ENCODE measurements at places on chromosomes 16 and 17.

DNA sequence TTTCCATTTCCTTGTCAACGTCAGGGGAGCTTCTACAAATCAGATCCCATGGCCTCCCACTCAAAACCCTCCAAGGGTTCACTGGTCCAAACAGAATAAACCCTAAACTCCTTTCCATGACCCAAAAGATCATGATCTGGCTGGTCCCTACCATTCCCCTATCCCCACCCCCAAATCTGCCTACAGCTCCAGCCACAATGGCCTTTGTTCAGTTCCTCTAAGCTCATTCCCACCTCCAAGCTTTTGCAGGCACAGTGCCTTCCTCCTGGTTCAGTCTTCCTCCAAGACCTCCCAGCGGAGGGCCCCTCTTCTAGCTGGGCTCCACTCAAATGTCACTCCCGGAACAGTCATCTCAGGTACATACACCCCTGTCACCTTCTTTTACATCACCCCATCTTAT, 2.0 kb downstream of the GPRC5B start:
- no peak for DNase-seq

- DNase-seq: no peak
These were observed 13.2 kb upstream of the RBFOX3 start for GRCh38 chr17:79623786-79624717.

DNA sequence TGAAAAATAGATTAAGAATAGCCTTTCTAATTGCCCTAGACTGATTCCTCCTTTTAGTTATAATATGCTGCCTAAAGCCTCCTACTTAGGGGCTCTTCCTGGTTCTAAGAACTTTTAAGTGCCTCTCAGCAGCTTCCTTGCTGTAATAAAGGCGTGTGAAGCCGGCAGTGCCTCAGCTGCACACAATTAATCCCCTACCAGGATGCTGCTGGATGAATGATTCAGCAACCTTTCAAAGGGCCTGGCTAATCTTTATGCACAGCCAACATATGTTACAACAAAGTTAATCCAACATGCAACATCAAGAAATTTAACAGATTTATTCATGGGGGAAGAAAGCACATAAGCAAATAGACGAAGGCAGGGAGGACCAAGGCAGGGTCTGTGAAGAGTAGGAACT, 145.2 kb downstream of the PMP22 start:
- DNase-seq: peak; percentile 43

DNA sequence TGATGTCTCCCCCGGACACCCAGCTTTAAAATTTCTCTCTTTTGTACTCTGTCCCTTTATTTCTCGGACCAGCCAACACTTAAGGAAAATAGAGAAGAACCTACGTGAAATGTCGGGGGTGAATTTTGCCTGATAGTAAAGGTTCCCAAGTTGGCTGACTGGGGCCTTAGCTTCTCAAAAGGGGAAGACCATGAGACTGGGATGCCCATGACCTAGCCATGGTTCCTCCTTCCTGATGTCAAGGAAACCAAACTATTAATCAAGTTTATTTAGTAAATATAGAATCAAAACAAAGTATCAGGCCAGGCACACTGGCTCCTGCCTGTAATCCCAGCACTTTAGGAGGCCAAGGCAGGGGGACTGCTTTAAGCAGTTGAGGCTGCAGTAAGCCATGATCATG, 2.4 kb upstream of the EIF1 start:
- DNase-seq: no peak

DNA sequence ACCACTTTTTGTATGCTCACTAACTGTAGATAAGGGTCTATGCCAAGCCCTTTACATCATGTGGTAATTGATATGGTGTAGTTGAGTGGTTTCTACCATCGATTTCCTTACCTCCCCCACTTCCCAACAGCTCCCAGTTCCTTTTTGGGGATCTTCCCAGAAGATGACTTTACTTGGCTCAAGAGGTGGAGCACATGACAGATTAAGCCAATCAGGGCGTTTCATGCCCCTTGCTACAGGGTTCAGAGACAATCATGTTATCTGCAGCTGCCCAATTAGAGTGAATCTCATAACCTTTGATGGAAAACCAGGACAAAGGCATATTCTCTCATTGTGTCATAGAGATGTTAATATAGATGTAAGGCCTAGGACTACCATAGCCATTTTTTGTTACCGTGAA, 16.2 kb upstream of the BMERB1 start:
- no peak for DNase-seq

DNA sequence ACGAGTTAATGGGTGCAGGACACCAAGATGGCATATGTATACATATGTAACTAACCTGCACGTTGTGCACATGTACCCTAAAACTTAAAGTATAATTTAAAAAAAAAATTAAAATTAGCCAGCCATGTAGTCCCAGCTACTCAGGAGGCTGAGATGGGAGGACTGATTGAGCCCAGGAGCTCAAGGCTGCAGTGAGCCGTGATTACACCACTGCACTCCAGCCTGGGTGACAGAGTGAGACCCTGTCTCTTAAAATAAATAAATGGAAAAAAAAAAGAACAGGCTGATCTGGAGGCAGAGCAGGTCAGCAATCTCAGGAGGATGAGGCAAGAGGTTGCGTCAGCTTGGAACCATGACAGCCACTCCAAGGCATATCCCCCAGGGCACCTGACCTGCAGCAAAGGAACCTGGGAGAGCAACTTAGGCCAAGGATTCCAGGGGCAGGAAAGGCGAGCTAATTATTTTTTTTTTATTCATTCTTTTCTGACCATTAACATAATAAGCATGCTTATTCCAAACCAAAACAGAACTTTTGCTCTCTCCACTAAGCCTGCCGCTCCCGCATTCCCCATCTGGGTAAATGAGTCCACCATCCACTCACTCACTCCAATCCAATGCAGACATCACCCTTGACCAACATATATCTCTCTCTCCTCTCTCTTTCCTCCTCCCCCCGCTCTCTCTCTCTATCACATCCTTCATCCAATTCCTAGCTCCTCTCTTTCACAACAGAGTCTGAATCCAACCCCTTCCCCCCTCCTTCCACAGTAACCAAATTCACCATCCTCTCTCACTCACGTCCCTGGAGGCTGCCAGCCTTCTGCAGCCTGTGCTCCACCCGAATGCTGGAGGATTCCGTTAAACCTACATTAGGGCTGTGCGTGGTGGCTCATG, 47.7 kb downstream of the TK2 start:
- DNase-seq: peak; percentile 72

DNA sequence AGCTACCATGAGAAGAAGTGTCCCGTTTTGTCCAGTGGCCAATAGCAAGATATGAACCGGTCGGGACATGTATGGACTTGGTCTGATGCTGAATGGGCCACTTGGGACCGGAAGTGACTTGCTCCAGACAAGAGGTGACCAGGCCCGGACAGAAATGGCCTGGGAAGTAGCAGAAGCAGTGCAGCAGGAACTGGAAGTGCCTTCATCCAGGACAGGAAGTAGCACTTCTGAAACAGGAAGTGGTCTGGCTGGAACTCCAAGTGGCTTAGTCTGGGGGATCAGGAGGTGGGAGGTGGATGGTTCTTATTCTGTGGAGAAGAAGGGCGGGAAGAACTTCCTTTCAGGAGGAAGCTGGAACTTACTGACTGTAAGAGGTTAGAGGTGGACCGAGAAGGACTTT, 5.3 kb downstream of the EFNB3 start:
- DNase-seq: no peak

GRCh38 chr16:13982451-13982850, 62.5 kb downstream of the ERCC4 start:
- DNase-seq: no peak

- DNase-seq: no peak
These were observed 146.8 kb downstream of the CYLD start for GRCh38 chr16:50888486-50889261.

DNA sequence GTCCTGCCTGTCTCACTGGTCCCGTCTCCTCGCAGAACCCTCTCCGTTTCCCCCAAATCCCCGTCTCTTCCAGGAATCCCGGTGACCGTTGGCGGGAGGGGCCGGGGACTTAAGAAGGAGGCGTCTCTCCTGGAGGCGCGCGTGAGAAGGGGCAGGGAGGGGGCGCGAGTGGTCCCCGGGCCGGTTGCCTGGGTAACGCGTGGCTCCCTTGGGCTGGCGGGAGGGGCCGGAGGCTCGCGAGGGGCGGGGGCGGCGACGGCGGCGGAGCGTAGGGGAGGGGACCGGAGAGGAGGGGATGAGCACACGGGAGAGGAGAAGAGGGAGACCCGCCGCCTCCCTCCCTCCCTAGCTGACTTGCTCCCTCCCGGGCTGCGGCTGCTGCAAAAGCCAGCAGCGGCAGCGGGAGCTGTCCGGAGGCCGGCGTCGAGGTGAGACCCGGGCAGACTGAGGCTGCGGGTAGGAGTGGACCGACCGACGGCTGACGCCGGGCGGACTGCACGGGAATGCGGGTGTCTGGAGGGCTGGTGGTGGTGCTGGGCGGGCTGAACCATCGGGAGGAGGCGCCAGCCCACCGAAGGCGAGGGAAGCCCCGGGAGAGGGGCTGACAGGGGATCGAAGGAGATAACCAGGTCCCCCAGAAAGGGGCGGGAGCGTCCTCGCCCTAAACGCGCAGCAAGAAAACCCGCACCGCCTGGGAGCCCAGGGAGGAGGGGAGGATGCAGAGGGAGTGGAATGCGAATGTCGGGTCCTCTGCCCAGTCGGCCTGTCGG, at the start of gene PRRT2:
PRRT2 (plus strand) TSS at position 298 of the 770 bp plus-strand sequence. CDS start 862 bp downstream, outside the sequence.
- DNase-seq: no peak

DNA sequence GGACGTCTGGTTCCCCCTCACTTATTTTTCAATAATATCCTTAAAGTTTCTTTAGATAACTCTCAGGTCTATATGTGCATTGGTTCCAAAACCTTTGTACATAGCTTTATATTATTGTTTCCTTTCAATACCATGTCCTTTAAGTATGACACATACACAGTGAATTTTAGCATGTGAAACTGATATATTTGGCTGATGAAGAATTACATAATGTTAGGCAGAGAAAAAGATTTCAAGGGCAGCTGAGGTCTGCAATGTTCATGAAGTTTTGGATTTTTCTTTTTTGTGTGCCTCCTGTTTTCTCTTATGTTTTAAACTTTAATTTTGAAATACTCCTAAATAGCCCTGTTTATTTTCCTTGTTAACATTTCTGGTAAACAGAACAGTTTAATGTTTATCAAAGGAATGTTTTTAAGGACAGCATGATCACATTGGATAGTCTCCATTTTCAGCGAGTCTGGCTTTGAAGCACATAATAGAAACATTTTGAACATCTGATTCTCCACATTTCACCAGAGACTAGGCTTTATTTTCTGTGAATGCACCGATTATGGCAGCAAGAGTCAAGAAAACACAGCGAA, 32.9 kb upstream of the FBXO47 start:
- no peak for DNase-seq

DNA sequence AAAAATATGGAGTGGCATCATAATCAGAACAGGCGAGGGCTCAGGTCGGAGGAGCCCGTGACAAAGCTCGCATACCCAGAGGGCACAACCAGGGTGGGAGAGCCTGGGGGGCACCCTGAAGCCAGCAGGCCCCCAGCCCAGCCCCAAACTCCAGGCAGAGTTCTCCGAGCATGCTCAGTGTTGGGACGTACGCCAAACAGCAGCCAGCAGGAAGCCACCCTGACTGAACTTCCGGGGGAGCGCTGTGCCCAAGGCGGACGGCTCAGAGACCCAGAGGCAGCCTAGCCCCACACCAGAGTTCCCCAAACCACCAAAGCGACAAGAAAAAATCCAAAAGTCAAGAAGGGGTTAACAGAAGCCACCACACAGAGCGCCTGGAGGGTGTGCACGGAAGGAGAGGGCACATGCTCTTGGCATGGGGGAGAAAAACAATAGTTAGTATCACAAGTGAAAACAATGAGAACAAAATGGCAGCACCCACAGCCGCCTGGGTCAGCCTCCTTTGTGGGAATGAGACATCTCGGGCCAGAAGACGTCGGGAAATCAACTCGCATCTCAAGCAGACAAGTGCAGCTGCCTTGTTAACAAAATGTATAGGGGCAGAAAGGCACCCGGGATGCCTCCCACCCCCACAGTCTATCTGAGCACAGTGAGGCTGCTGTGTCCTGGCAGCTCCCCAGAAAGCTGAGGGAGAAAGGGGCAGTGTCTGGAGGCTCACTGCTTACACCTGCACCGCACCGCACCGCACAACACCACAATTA, 11.9 kb downstream of the EXOC7 start:
- no peak for DNase-seq

DNA sequence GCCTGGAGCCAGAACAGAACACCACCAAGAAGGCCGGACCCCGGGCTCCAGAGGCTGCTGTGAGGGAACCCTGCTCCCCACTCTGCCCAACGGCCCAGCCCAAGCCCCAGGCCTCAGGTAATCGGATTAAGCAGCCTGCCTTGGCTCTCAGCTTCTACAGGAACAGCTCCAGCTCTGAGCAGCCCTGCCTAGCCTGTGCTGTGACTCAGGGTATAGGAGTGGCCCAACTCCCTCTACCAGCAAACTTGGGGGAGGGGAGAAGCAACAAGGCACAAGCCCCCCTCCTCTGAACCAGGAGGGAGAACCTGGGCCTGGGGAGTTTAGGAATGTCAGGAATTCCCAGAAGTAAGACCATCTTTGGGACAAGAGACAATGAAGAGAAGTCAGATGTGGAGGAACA, 849 bp upstream of the SOX15 start:
- no peak for DNase-seq

DNA sequence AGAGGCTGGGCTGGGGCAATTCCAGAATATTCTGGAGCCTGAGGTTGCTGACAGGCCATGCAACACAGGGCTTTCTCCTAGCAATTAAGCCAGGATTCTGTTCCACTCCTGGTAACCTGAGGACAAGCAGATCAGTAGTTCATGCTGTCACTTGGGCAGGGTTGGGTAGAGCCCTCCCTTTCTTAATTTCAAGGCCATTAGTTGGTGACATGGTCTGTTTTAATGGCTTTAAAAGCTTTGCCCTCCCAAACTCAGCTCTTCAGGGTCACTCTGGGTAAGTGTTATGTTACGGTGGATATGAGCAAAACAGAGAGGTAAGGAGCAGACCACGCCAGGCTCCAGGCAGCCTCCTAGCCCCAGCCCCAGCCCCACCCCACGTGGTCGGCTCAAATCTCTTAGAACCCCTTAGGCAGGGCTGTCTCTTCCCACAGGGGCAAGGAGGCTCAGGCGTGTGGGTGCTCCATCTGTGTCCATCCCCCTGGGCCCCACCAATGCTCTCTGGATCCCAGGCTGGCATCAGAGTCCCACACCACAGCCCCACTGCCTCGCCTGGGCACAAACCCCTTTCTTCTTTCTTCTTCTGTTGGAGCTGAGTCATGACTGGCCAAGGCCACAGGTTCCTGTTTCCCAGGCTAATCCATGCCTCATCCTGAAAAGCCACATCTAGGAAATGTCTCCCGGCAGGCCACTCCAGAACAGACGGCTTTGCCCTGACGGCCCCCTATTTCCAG, 27.5 kb downstream of the CEP295NL start:
- DNase-seq: no peak

- DNase-seq: no peak
These were observed 6.1 kb downstream of the HROB start for GRCh38 chr17:44147812-44148211.

DNA sequence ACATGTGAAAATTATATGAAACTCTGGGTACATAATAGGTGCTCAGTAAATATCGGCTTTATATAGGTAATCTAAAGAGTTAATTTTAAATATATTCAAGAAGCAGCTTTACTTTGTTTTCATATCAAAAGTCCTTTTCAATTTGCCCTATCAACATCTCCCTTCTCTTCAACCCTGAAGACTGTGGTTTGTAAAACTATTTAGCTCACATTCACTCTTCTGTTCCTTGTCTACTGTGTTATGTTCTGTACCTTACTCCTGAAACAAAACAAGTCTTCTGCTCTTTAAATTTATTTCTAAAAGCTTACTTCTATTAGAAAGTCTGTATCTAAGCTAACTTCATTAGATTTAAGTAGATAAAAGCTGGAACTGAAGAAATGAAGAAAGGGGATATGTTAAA, 301.7 kb upstream of the PMFBP1 start:
- DNase-seq: no peak

- no peak for DNase-seq
These were observed 41.7 kb upstream of the MGAT5B start for GRCh38 chr17:76826330-76827068.

- no peak for DNase-seq
These were observed 46.1 kb downstream of the DCUN1D3 start for GRCh38 chr16:20853981-20854620.

Data from fibroblast of the conjunctiva (primary cell).